ENCODE measurements at places on chromosomes 13 and 19.

GRCh38 chr13:37618554-37618953, 20.0 kb upstream of the POSTN start:
- no peak overlapping the region for H3K27ac ChIP-seq
- H3K27me3 ChIP-seq: no peaks in the 10 kb centered on the region
- H3K36me3 ChIP-seq: no peaks in the 10 kb centered on the region
- DNase-seq: no peak
- H3K4me3 ChIP-seq: no peak overlapping the region

DNA sequence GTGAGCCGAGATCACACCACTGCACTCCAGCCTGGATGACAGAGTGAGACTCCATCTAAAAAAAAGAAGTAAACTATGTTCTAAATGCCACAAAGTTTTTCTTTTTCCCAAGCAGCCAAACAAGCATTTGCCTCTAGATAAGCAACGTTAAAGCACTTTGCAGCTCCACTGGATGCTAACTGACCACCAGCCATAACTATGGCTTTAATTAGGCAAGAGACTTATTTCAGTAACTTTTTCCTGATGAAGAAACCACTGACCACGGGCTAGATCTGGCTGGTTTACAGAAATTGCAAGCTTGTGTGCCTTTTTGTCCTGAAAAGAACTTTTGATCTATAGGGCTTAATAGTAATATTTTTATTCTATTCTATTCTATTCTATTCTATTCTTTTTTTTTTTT, 22.1 kb downstream of the CD70 start:
- no peaks in the 10 kb centered on the region for H3K27me3 ChIP-seq
- no peaks in the 10 kb centered on the region for H3K36me3 ChIP-seq
- no peak overlapping the region for H3K4me3 ChIP-seq
- H3K4me1 ChIP-seq: no peaks in the 10 kb centered on the region

DNA sequence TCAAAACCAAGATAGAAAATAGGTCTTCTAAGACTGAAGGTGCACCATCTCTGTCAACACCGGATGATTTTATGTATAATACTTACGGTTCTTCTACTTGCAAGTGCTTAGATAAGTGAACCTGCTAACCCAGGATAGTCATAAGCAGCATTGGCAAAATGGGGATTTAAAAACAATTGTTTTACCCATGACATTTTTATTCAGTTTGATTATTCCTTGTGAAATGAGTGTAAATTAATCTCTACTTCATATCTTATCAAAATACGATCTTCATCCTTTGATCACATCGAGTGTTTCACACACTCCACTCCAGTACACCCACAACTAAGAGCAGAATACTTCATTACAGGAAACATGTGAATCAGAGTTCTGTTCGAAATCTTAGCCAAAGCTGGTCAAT, 23.0 kb upstream of the MTRF1 start:
- no peak overlapping the region for H3K27ac ChIP-seq
- no peaks in the 10 kb centered on the region for H3K27me3 ChIP-seq
- H3K4me3 ChIP-seq: no peak overlapping the region
- no peaks in the 10 kb centered on the region for H3K4me1 ChIP-seq

DNA sequence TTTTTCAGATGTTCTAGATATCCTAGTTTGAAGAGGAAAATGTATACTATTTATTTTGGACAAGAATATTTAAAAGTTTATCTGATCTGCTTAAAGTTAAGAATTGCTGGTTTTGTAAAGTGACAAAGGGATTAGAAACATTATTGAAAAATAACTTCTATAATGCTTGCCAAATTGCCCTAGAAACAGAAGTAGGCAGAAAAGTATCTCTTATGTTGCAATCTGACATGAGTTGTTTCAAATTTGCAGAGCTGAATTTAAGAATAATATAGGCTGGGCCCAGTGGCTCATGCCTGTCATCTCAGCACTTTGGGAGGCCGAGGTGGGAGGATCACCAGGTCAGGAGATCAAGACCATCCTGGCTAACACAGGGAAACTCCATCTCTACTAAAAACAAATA, 777.1 kb downstream of the LIG4 start:
- no peak overlapping the region for H3K4me3 ChIP-seq
- H3K27me3 ChIP-seq: no peaks in the 10 kb centered on the region
- H3K27ac ChIP-seq: no peak overlapping the region

DNA sequence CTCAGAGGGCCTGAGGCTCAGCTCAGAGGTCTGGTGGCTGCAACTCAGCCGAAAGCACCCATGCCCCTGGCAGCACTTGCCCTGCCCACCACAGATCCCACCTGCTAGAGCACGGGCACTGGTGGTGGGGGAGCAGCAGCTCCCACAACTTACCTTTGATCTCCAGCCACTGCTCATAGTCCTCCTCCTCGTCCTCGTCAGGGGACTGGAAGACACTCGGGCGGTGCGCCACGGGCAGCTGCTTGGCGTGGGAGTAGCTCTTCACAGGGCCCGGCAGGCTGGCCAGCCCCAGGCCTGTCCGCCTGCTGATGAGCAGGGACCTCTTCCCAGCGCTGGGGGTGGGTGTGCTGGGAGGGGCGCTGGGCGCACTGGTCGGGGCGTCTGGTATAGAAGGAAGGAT, 14.6 kb downstream of the SUGP1 start:
- no peak overlapping the region for H3K27ac ChIP-seq
- H3K4me1 ChIP-seq: no peaks in the 10 kb centered on the region
- no peak for DNase-seq
- H3K27me3 ChIP-seq: no peaks in the 10 kb centered on the region

- no peaks in the 10 kb centered on the region for H3K27me3 ChIP-seq
- no peak overlapping the region for H3K4me3 ChIP-seq
- no peak for DNase-seq
- H3K36me3 ChIP-seq: no peaks in the 10 kb centered on the region
Measured at GRCh38 chr13:99803141-99803540, 168.4 kb downstream of the ZIC5 start.

DNA sequence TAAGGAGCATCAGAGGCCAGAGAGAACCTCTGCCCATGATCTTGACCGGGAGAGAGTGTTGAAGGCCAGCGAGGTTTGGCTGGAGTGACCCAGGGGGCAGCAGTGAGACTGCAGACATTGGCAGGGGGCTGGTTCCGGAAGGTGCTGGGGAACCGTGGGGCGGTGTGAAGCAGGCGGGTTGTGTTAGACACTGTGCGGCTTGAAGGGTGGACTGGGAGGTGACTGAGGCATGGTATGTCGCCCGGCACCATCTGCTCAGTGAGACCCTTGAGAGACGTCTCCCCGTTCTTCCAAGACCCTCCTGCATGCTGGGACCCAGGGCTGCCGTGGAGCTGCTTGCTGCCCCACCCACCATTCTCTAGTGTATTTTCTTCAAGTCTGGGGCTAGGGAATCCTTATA, 24.6 kb downstream of the CARM1 start:
- no peak overlapping the region for H3K27ac ChIP-seq
- H3K4me3 ChIP-seq: no peak overlapping the region
- DNase-seq: no peak
- H3K27me3 ChIP-seq: no peaks in the 10 kb centered on the region

GRCh38 chr13:76948149-76948548, at the start of gene ACOD1:
Gene ACOD1, plus strand, starts transcription at chr13:76948511. Its CDS starts 48 bp downstream, at chr13:76948559.
- H3K27ac ChIP-seq: no peak within 1 kb of the TSS
- H3K4me1 ChIP-seq: no peaks in the 10 kb centered on the region
- H3K4me3 ChIP-seq: no peak within 1 kb of the TSS
- no peak for DNase-seq

DNA sequence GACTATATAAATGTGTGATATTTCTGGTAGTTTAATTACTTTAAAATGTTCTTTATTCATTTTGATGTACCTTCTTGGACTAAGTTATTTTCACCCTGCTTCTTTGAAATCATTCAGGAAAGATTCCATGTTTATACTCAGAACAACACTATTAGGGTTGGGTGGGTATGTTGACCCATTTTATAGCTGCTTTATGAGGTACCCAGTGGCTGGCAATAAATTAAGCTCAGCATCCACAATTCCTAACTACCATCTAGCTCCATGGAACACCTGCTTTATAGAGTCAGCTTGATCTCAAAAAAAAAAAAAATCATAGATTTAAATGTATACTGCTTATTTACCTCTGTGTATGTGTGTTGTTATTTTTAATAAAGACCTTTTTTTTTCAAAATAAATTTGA, 78.9 kb upstream of the ZNF91 start:
- H3K27me3 ChIP-seq: peaks cover 39% of the 10 kb centered on the region
- H3K4me1 ChIP-seq: peaks cover 5% of the 10 kb centered on the region
- no peaks in the 10 kb centered on the region for H3K36me3 ChIP-seq
- DNase-seq: no peak
- no peak overlapping the region for H3K27ac ChIP-seq

DNA sequence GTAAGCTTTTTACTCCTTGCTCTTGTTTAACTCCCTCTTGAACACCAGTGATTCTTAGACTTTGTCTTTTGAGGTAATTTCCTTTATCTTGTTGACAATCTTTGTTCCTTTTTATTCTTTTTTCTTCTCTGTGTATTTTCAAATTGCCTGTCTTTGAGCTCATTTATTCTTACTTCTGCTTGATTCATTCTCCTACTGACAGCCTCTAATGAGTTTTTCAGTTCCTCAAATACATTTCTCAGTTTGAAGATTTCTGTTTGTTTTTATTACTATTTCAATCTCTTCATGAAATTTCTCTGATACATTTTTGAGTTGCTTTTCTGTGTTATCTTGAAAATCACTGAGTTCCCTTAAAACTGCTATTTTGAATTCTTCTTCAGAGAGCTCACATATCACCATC, 154.1 kb downstream of the ATP8A2 start:
- no peak for DNase-seq
- no peak overlapping the region for H3K4me3 ChIP-seq
- no peak overlapping the region for H3K27ac ChIP-seq
- H3K27me3 ChIP-seq: no peaks in the 10 kb centered on the region
- H3K36me3 ChIP-seq: no peaks in the 10 kb centered on the region
- H3K4me1 ChIP-seq: no peaks in the 10 kb centered on the region

DNA sequence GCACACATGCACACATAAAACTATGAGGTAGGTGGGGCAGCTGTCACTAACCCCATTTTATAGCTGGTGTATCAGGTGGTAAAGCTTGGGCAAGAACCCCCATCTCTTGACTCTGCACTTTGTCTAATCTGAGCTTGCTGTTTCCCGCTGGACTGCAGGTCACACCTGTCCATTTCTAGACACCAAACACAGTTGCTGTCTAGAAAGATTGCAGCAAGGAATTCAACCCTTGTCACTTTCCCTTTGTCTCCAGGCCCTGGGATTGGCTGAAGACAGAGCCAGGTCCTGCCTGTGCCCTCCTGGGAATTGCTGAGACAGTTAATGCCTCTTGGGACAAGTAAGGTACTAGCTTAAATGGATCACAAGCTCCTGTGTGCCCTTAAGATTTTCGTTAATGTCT, 83.8 kb downstream of the RNASEH2B start:
- DNase-seq: no peak
- H3K27me3 ChIP-seq: no peaks in the 10 kb centered on the region
- peaks cover 45% of the 10 kb centered on the region for H3K4me1 ChIP-seq
- no peaks in the 10 kb centered on the region for H3K36me3 ChIP-seq
- no peak overlapping the region for H3K27ac ChIP-seq

- no peaks in the 10 kb centered on the region for H3K4me1 ChIP-seq
- peaks cover 79% of the 10 kb centered on the region for H3K36me3 ChIP-seq
- DNase-seq: no peak
- H3K27me3 ChIP-seq: no peaks in the 10 kb centered on the region
- H3K27ac ChIP-seq: no peak overlapping the region
- H3K4me3 ChIP-seq: no peak overlapping the region
Measured at GRCh38 chr13:48081739-48082138, 13.2 kb downstream of the MED4 start.

- no peaks in the 10 kb centered on the region for H3K4me1 ChIP-seq
- H3K4me3 ChIP-seq: no peak overlapping the region
- no peak for DNase-seq
- no peak overlapping the region for H3K27ac ChIP-seq
Measured at GRCh38 chr13:49020940-49021553, 45.3 kb downstream of the FNDC3A start.
